ENCODE measurements at places on chromosomes 4 and X. TPM values are rescaled to one million over a fixed set of nuclear protein-coding genes. Genes with fewer than 3 reads are reported as not detected.

DNA sequence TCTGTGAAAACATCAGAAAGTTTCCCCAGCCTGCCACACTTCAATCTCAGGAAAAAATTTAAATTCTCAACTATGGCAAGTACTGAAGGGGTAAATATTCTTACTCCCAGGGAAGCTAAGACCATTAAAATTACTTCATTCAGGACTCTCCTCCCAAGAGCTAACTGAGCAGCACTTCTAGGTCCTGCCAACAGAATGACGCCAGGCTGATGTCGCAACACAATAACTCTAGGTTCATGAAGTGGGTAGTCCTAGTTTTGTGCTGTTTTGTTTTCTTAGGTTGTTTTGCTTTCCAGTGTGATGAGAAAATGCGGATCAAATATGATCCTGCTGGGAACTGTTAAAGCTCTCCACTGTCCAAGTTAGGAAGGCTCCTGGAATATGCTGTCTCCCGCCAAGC lies 180.0 kb downstream of the NKX6-1 start:
- DNase-seq: peak; percentile 55
- no peak overlapping the region for H3K27ac ChIP-seq
- no peaks in the 10 kb centered on the region for H3K36me3 ChIP-seq
- H3K27me3 ChIP-seq: no peaks in the 10 kb centered on the region
- H3K4me1 ChIP-seq: no peaks in the 10 kb centered on the region

GRCh38 chr4:15654593-15655222 lies 449 bp downstream of the FBXL5 start:
- peak; percentile 61 for DNase-seq
- H3K27me3 ChIP-seq: no peaks in the 10 kb centered on the region
- H3K27ac ChIP-seq: peak overlapping the region; percentile 92

DNA sequence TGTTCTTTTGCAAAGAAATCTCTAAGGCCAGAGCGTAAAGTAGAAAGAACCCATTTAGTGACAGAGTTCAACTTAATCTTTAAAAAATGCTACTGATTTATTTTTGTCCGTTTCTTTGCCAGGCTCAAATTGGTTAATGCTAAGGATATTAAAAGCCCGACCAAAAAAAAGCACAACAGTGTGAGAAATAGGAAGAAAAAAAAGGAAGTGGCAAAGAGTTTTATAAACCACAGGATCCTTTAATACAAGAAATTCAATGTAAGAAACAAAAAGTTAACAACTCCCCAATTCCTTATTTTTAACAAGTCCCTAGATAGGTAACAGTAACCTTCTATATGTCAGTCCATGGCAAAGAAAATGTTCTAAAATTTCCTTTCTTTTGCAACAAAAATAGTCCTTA lies 480.4 kb downstream of the ACTRT1 start:
- no peaks in the 10 kb centered on the region for H3K4me1 ChIP-seq
- no peaks in the 10 kb centered on the region for H3K27me3 ChIP-seq
- no peak overlapping the region for H3K27ac ChIP-seq
- no peak for DNase-seq
- H3K4me3 ChIP-seq: no peak overlapping the region
- H3K36me3 ChIP-seq: no peaks in the 10 kb centered on the region

- H3K27ac ChIP-seq: no peak overlapping the region
- no peaks in the 10 kb centered on the region for H3K36me3 ChIP-seq
- no peaks in the 10 kb centered on the region for H3K27me3 ChIP-seq
- H3K4me1 ChIP-seq: no peaks in the 10 kb centered on the region
Observed at GRCh38 chrX:44432641-44433040, 89.2 kb upstream of the EFHC2 start.

DNA sequence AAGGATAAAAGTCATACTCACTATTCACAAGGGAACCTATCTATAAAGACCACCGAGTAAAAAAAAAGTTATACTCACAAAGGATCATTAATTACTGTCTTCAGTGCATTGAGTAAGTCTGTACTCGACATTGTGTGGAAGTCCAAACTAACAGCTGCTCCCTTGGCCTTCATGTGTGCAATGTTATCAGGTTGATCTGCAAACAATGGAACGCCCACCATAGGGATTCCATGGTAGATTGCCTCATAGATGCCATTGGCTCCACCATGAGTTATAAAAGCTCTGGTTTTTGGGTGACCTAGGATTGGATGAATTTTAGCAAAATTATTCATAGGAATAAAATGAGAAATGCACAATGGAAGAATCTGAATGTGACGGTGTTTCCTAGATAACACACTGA lies 10.6 kb downstream of the UGT2B4 start:
- no peaks in the 10 kb centered on the region for H3K36me3 ChIP-seq
- no peaks in the 10 kb centered on the region for H3K27me3 ChIP-seq
- H3K27ac ChIP-seq: no peak overlapping the region
- no peak overlapping the region for H3K4me3 ChIP-seq
- no peak for DNase-seq

The RBM41 gene
- 23.3 TPM for total RNA-seq

GRCh38 chr4:124640022-124640730 lies 72.4 kb downstream of the ANKRD50 start:
- H3K4me3 ChIP-seq: no peak overlapping the region
- H3K36me3 ChIP-seq: 0 out of 2 replicates have a peak, but pooled peaks cover 4% of the 10 kb centered on the region
- no peaks in the 10 kb centered on the region for H3K27me3 ChIP-seq
- peaks cover 20% of the 10 kb centered on the region for H3K4me1 ChIP-seq
- H3K27ac ChIP-seq: no peak overlapping the region
- DNase-seq: peak; percentile 77

The CSAG1 gene
- not detected for total RNA-seq

- peaks cover 16% of the 10 kb centered on the region for H3K27me3 ChIP-seq
- H3K27ac ChIP-seq: no peak overlapping the region
- no peak overlapping the region for H3K4me3 ChIP-seq
- DNase-seq: peak; percentile 61
Observed at GRCh38 chr4:142984871-142985585, 138.9 kb upstream of the INPP4B start.

DNA sequence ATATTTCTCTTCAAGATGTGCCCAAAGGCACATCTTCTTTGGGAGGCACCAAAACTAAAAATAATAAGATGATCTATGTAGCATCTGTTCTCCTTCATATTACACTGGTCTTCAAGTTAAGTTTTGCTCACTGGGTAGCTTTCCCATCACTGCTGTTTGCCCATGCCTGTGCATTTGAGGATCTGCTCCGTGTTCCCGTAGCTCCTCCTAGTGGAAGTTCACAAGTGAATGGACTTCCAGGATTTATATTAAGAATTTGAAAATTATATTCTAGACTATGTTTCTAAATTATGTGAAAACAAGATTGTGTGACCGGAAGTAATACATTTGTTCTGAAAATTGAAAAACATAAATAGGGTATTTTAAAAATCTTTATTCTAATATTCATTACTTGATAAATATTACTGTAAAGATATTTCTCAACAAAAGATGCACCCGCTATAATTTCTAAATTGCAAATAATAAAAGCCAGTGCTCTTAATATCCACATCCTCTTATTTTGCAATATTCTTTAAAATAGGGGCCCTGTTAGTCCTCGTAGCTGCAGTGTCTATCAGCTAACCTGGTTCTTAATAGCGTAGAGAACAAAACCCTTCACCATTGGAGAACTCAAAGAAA lies 147.7 kb downstream of the RBM46 start:
- H3K36me3 ChIP-seq: no peaks in the 10 kb centered on the region
- H3K27me3 ChIP-seq: no peaks in the 10 kb centered on the region
- DNase-seq: peak; percentile 71
- no peaks in the 10 kb centered on the region for H3K4me1 ChIP-seq
- no peak overlapping the region for H3K4me3 ChIP-seq

The TMEM271 gene
- not detected for total RNA-seq

The TLR3 gene
- 0.54 TPM for total RNA-seq

The CAMK2D gene
- 104 TPM for total RNA-seq

The DNAAF6 gene
- total RNA-seq: not detected

GRCh38 chr4:152102436-152103000 lies 341.7 kb upstream of the GATB start:
- no peaks in the 10 kb centered on the region for H3K27me3 ChIP-seq
- no peak overlapping the region for H3K4me3 ChIP-seq
- H3K27ac ChIP-seq: no peak overlapping the region
- no peaks in the 10 kb centered on the region for H3K36me3 ChIP-seq
- no peak for DNase-seq

The TMEM185A gene
- 14.0 TPM for total RNA-seq

The CXXC4 gene
- total RNA-seq: not detected

GRCh38 chr4:137300776-137301175 lies 231.5 kb downstream of the PCDH18 start:
- peaks cover 14% of the 10 kb centered on the region for H3K4me1 ChIP-seq
- H3K27me3 ChIP-seq: no peaks in the 10 kb centered on the region

The PKD2 gene
- 125 TPM for total RNA-seq

- no peaks in the 10 kb centered on the region for H3K27me3 ChIP-seq
- no peak overlapping the region for H3K27ac ChIP-seq
- no peak overlapping the region for H3K4me3 ChIP-seq
- H3K36me3 ChIP-seq: no peaks in the 10 kb centered on the region
Observed at GRCh38 chrX:107736781-107737531, 38.6 kb downstream of the TSC22D3 start.

DNA sequence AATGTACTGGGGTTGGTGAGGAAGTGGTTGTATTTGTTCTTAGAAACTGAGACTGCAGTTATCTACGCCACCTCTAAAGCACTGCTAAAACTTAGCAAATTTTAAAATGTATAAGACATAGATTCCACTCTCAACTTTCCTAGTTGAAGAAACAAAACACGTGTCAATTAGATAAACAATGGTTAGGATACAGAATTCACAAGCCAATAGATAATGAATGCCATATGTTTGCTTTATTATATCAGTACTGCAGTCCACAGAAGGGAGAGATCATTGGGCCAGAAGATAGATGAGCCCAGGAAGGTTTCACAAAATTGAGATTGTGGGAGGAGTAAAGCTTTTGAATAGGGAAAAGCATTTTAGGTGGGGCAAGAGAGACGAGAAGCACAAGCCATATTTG lies 14.3 kb downstream of the TMEM33 start:
- H3K4me3 ChIP-seq: no peak overlapping the region
- no peaks in the 10 kb centered on the region for H3K27me3 ChIP-seq
- no peak for DNase-seq
- no peak overlapping the region for H3K27ac ChIP-seq
- peaks cover 46% of the 10 kb centered on the region for H3K36me3 ChIP-seq

- no peaks in the 10 kb centered on the region for H3K4me1 ChIP-seq
- H3K27me3 ChIP-seq: no peaks in the 10 kb centered on the region
- H3K27ac ChIP-seq: no peak overlapping the region
- no peak overlapping the region for H3K4me3 ChIP-seq
- DNase-seq: no peak
- no peaks in the 10 kb centered on the region for H3K36me3 ChIP-seq
Observed at GRCh38 chrX:149458586-149458985, 46.5 kb downstream of the IDS start.

The ZNF141 gene
- total RNA-seq: 6.7 TPM

DNA sequence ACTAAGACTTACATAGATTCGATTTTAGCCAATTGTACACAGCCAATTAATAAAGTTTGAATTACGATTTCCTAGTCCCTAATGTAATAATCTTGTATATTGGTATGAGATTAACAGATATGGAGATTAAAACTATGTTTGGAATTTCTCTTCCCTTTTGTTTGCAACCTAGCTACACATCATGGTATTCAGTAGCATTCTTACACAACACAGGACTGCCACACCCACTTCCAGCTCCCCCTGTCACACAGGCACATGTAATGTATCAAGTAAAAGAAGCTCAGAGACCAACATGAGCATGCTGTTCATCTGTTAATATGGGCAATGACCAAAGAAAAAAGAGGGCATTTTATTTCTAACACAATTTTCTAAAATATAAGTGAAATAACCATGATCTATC lies 12.8 kb downstream of the SLC6A14 start:
- DNase-seq: no peak
- H3K36me3 ChIP-seq: no peaks in the 10 kb centered on the region
- no peak overlapping the region for H3K4me3 ChIP-seq
- no peaks in the 10 kb centered on the region for H3K27me3 ChIP-seq

The PDZD4 gene
- 1.5 TPM for total RNA-seq

GRCh38 chr4:156137679-156138473 lies 184.2 kb upstream of the CTSO start:
- H3K27me3 ChIP-seq: no peaks in the 10 kb centered on the region
- no peaks in the 10 kb centered on the region for H3K4me1 ChIP-seq
- H3K36me3 ChIP-seq: no peaks in the 10 kb centered on the region
- H3K4me3 ChIP-seq: no peak overlapping the region

- DNase-seq: no peak
- no peak overlapping the region for H3K4me3 ChIP-seq
- H3K36me3 ChIP-seq: no peaks in the 10 kb centered on the region
- no peak overlapping the region for H3K27ac ChIP-seq
Observed at GRCh38 chrX:39848243-39848642, 249.5 kb downstream of the BCOR start.

The RTL5 gene
- total RNA-seq: 1.0 TPM

- peak; percentile 67 for DNase-seq
- H3K27me3 ChIP-seq: no peaks in the 10 kb centered on the region
- peak within 1 kb of the TSS; percentile 94 for H3K4me3 ChIP-seq
- no peak within 1 kb of the TSS for H3K27ac ChIP-seq
- H3K36me3 ChIP-seq: no peaks in the 10 kb centered on the region
Observed at GRCh38 chr4:72568959-72569718, at the start of gene ADAMTS3. ADAMTS3 (minus strand) TSS chr4:72569221; CDS start chr4:72568762, 459 bp downstream.

The GSX2 gene
- not detected for total RNA-seq

- no peak overlapping the region for H3K4me3 ChIP-seq
- no peak overlapping the region for H3K27ac ChIP-seq
- peaks cover 9% of the 10 kb centered on the region for H3K4me1 ChIP-seq
- no peaks in the 10 kb centered on the region for H3K36me3 ChIP-seq
Observed at GRCh38 chr4:169054879-169055278, 44.8 kb upstream of the CBR4 start.

DNA sequence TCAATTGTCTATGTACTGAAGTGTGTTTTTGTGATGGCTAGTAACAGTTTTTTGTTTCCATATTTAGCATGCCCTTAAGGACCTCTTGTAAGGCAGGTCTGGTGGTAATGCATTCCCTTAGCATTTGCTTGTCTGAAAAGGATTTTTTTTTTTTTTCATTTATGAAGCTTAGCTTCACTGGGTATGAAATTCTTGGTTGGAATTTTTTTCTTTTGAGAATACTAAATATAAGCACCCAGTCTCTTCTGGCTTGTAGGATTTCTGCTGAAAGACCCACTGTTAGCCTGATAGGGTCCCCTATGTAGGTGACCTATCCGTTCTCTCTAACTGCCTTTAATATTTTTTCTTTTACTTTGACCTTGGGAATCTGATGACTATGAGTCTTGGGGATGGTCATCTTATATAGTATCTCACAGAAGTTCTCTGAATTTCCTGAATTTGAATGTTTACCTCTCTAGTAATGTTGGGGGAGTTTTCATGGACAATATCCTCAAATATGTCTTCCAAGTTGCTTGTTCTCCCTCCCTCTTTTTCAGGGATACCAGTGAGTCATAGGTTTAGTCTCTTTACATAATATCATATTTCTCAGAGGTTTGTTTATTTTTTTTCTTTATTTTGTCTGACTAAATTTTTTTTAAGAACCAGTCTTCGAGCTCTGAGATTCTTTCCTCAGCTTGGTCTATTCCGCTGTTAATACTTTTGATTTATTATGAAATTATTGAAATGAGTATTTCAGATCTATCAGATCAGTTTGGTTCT lies 157.1 kb upstream of the PGRMC2 start:
- no peaks in the 10 kb centered on the region for H3K4me1 ChIP-seq
- H3K36me3 ChIP-seq: peaks cover 7% of the 10 kb centered on the region
- no peak for DNase-seq
- H3K4me3 ChIP-seq: no peak overlapping the region

The INPP4B gene
- total RNA-seq: 39.2 TPM

- no peaks in the 10 kb centered on the region for H3K27me3 ChIP-seq
- H3K4me1 ChIP-seq: no peaks in the 10 kb centered on the region
- no peak overlapping the region for H3K27ac ChIP-seq
- H3K4me3 ChIP-seq: no peak overlapping the region
- no peak for DNase-seq
Observed at GRCh38 chr4:2343476-2343875, 75.0 kb downstream of the ZFYVE28 start.

The TSPAN7 gene
- total RNA-seq: not detected

Data from GM23248 (cell line).